ENCODE measurements at places on chromosomes 13 and 19.

GRCh38 chr19:45468803-45469131 lies 971 bp downstream of the FOSB start:
- DNase-seq, result no peak

GRCh38 chr13:40345654-40346372 lies 320.6 kb downstream of the FOXO1 start:
- DNase-seq, result no peak

DNA sequence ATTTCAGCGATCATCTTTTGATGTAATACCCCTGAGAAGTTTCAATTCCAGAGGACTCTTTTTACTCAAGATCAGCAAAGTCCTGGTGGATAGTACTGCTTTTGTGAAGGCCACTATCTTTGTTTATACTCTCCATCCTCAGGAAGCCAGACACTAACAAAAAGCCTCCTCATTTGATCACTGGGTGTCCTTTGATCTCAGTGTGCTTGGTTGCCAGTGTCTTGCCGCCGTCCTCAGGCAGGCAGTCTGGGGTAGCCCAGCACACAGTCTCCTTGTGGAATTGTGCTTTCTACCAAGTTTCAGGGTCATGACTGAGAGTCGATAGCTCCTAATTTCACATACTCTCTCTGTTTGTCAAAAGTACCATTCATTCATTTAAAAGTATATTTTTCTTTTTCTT lies 762.2 kb downstream of the EFNB2 start:
- no peak for DNase-seq

GRCh38 chr13:109764470-109765291 lies 21.7 kb downstream of the IRS2 start:
- no peak for DNase-seq
